Stimulated activated CD4-positive, alpha-beta T cell treated with anti-CD3 and anti-CD28 coated beads, Interleukin-15, amount 100 ng/mL, for 48 hours (primary cell): ENCODE measurements at places on chromosomes 11 and 22.

- DNase-seq = no peak
Measured at GRCh38 chr11:116636341-116636929, 136.4 kb downstream of the BUD13 start.

GRCh38 chr11:34488855-34489557 lies 24.6 kb downstream of the ELF5 start:
- DNase-seq = no peak

- no peak for DNase-seq
Measured at GRCh38 chr11:111572581-111572980, 29.7 kb upstream of the SIK2 start.

DNA sequence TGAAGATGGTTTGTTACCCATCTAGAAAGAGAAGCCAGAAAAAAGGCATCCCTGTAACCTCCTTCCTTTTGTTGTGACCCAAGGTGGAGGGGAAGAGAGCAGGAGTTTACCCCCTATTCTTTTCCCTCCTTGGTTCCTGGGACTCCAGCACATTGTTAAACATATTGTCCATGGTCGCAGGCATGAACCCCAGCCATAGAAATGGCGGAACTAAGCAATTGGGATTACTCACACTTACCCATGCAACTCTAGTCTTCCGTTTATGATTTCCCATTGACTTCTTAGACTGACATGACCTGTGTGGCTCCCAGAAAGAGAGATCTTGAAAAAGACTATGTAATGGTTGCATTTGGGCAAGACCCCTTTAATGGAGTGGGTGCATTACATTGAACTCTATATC lies 45.4 kb downstream of the OR4C46 start:
- DNase-seq = no peak

- DNase-seq = no peak
Measured at GRCh38 chr11:93832780-93833179, 17.6 kb downstream of the VSTM5 start.

DNA sequence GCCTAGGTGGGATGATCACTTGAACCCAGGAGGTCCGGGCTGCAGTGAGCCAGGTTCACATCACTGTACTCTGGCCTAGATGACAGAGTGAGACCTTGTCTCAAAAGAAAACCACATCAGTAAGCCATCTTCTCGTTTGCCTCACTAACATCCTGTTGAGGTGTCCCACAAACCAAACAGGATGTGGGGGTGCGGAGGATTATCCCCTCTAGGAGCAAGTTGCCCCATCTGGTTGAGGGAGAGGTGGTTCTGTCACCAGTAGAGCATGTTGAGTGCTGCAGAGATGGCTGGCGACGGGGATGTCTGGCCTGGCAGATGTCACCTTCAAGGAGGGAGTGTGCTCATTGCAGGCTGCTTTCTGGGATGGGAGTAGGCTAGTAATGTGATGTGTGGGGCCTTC lies 72.4 kb downstream of the ZNRF3 start:
- peak; percentile 73 for DNase-seq

GRCh38 chr11:119681361-119681910 lies 47.6 kb downstream of the NECTIN1 start:
- DNase-seq = no peak

GRCh38 chr11:26579683-26580082 lies 7.6 kb upstream of the MUC15 start:
- DNase-seq = no peak

DNA sequence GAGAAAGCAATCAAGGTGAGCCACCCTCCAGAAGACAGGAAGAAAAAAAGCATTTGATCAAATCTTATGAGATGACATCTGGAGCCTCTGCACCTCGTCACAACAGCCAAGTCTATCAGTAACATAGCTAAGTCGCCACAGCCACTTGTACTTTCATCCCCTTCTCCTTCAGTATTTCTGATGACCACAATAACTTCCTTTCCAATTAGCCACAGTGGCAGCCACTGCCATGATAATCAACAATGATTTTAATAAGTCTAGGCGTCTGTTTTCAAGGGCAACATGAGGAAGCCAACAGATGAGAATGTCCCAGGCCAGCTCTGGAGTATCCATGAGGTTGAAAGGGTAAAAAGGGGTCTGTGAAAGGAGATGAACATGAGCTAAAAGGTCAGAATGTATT lies 29.9 kb downstream of the RBFOX2 start:
- DNase-seq = no peak

- DNase-seq = no peak
Measured at GRCh38 chr22:29713156-29713727, 6.6 kb upstream of the CABP7 start.

GRCh38 chr11:29095821-29096220 lies 921.0 kb downstream of the KCNA4 start:
- DNase-seq = no peak

GRCh38 chr11:62721994-62722393 lies 5.3 kb downstream of the HNRNPUL2 start:
- no peak for DNase-seq

DNA sequence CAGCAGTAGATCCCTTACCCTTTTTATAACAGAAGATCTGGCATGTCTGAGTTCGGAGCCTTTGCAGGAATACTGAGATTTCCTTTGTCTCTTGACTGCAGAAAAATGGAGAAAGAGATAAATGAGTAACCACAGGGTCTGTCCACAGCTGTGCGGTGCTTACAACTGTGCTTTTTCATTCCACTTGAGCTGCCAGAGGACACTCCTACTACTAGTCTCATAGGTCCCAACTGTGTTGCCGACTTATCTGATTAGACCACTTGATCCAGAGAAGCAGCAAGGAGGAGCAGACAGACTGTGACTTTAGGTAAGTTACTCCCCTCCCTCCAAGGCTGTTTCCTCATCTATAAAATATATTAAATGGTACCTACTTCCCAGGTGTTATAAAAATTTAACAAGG lies 17.5 kb downstream of the FAM227A start:
- DNase-seq = no peak

DNA sequence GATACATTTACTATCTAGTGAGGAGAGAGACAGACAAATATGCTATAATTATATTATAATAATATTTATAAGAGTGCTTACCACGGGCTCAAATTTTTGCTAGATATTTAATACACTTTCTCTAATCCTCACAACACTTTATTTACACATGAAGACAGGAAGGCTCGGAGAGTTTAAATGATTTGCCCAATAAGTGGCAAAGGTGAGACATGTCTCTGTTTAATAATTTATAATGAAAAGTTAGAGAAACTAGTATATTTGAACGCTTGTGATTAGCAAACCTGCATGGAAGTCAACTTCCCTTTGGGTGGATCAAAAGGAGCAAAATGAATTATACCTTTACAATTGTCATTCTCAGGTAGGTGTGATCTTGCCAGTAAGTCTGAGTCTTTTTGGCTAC lies 55.4 kb downstream of the POLD3 start:
- no peak for DNase-seq

DNA sequence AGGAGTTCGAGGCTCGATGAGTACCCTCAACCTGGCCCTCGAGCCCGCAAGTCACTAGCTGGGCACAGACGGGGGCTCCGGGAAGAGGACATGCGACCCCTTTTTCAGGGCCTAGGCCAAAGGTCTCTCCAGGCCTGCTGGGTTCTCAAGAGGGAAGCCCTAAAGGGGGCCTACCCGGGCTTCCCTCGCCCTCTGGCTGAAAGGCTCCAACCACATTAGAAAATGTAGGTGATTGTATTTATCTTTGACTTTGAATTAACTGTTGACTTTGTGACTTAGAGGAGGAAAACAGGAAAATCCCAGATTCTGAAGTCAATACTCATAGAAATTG lies 7.3 kb upstream of the PAX6 start:
- no peak for DNase-seq
